ENCODE measurements at places on chromosomes 5 and 9.

DNA sequence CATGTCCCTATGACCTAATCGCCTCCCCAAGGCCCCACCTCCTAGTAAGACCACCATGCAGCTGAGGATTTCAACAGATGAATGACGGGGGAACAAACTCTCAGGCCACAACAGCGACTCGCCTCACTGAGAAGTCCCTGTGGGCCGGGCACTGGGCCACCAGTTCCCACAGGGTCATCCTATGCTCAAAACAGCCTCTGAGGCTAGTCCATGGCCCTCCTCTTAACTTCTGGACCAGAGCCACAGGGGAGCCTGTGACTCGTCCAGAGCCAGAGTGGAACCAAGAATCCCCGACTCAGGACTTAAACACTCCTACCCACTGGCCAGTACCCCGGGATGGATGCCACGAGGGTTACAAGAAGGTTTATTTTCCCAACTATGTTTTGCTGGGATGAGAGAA lies 12.3 kb downstream of the GFPT2 start:
- no peak overlapping the region for H3K4me3 ChIP-seq
- H3K36me3 ChIP-seq: no peaks in the 10 kb centered on the region
- H3K27me3 ChIP-seq: no peaks in the 10 kb centered on the region
- H3K27ac ChIP-seq: no peak overlapping the region

- no peak overlapping the region for H3K4me3 ChIP-seq
- no peak overlapping the region for H3K27ac ChIP-seq
- H3K4me1 ChIP-seq: peaks cover 24% of the 10 kb centered on the region
These were observed 179.1 kb downstream of the AUH start for GRCh38 chr9:91182429-91183225.

DNA sequence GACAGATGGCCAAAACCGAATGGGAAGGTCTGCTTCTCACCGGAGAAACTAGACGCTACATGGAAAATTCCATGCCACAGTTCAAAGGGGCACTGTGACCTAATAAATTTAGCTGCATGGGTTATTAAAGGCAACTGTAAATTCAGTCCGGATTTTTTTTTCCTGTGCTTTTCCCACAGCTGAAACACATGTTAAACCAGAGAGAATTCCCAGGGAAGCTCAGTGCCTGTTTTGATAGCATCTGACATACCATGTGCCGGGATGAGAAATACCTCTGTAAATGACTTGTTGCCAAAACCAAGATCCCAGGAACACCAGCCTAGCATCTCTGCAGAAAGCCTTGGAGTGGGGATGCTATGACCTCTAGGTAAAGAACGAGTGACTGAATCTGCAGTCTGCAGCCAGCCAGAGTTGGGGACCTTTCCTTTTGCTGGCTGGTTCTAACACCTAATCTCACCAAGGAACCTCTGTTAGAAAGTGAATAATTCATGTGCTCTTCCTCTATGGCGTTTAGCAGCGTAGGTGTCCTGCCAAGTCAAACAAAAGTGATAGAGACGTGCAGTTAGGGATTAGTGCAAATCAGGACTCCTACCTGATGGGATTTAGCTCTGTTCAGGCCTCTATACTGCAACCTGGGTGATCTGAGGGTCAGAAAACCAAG lies 77.9 kb downstream of the SLIT3 start:
- H3K27me3 ChIP-seq: no peaks in the 10 kb centered on the region
- no peak overlapping the region for H3K27ac ChIP-seq
- H3K4me1 ChIP-seq: peaks cover 38% of the 10 kb centered on the region
- no peak for DNase-seq
- no peak overlapping the region for H3K4me3 ChIP-seq
- no peaks in the 10 kb centered on the region for H3K36me3 ChIP-seq

- no peaks in the 10 kb centered on the region for H3K36me3 ChIP-seq
- no peak overlapping the region for H3K27ac ChIP-seq
- no peak overlapping the region for H3K4me3 ChIP-seq
- no peaks in the 10 kb centered on the region for H3K27me3 ChIP-seq
These were observed 35.6 kb downstream of the RBM27 start for GRCh38 chr5:146238973-146239372.

DNA sequence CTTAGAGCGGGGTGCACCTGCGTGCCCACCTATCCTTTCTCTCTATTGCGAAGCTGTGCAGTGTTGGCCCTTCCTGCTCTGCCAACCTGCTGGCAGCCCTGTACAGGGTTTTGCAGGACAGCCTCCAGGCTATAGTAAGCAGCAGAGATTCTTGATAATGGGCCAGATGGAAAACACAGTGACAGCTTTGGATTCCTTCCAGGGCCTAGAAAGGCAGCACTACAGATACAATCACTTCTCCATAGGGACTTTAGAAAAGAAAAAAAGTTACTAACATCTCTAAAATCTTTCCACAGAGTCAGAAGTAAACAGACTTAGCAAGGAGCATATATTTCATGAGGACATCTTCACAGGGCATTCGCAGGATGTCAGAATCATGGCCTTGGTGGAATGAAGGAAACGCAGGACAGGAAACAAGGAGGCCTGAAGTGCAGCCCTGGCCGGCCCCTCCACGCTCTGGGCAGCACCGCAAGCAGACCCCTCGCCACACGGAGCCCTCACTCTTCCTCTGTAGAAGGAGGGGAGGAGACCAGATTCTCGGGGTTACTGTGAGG lies 172.1 kb upstream of the GAS1 start:
- no peak for DNase-seq
- no peak overlapping the region for H3K27ac ChIP-seq
- H3K4me3 ChIP-seq: no peak overlapping the region
- no peaks in the 10 kb centered on the region for H3K27me3 ChIP-seq

GRCh38 chr5:143226872-143227271 lies 176.6 kb downstream of the NR3C1 start:
- no peak for DNase-seq
- no peak overlapping the region for H3K4me3 ChIP-seq
- no peaks in the 10 kb centered on the region for H3K36me3 ChIP-seq
- H3K27me3 ChIP-seq: no peaks in the 10 kb centered on the region

DNA sequence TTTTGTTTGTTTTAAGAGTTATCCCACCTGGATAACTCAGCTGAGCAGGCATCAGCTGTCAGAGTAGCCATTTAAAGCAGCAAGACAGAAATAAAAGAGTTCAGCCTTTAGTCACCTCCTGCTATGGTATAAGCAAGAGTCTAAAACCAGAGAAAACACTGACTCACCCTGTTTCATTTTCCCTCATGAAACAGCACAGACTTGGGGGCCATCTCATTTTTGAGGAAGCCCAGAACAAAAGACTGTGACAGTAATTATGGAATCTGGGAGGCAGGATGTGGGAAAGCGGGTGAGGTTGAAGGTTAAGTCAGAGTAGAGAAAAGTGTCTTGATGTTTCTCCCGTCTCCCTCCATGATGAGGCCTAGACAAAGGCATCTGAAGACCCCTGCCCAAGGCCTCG lies 90.2 kb upstream of the FAM174A start:
- DNase-seq: no peak
- no peak overlapping the region for H3K4me3 ChIP-seq
- H3K36me3 ChIP-seq: no peaks in the 10 kb centered on the region
- no peaks in the 10 kb centered on the region for H3K27me3 ChIP-seq
- peaks cover 6% of the 10 kb centered on the region for H3K4me1 ChIP-seq

- H3K4me1 ChIP-seq: peaks cover 4% of the 10 kb centered on the region
- H3K36me3 ChIP-seq: no peaks in the 10 kb centered on the region
- H3K27ac ChIP-seq: no peak overlapping the region
- H3K27me3 ChIP-seq: no peaks in the 10 kb centered on the region
- no peak overlapping the region for H3K4me3 ChIP-seq
These were observed 8.1 kb downstream of the IDNK start for GRCh38 chr9:83630938-83631457.

- H3K27me3 ChIP-seq: no peaks in the 10 kb centered on the region
- H3K36me3 ChIP-seq: no peaks in the 10 kb centered on the region
- H3K4me3 ChIP-seq: no peak overlapping the region
- peak overlapping the region; percentile 28 for H3K27ac ChIP-seq
These were observed 28.8 kb downstream of the GARNL3 start for GRCh38 chr9:127293328-127293727.

- H3K36me3 ChIP-seq: no peaks in the 10 kb centered on the region
- no peak for DNase-seq
- H3K27ac ChIP-seq: no peak overlapping the region
These were observed 20.9 kb upstream of the DMXL1 start for GRCh38 chr5:119049824-119050449.

DNA sequence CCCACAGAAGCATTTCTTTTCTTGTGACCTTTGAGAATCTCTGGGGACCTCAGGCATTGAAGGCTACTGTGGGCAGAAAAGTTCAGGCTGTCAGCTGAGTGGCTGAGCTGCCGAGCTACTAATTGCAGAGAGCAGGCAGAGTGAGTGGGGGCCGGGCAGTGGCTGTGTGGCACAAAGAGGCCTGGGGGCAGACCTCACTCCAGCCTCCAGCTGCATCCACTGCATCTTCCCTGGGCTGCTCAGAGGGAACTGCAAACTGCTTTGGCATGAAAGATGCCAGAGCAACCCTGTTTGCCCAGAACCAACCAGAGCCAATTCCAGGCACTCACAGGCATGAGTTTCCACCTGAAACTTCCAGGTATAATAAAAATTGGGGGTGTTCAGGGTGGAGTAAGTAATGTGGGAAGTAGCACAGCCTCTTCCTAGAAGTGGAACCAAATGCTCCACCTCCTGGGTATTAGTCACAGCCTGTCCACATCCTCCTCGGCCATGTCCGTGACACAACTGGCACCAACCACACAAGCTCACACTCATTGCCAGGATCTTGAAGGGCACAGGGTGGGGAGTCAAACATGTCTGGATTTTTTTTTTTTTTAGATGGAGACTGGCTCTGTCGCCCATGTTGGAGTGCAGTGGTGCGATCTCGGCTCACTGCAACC lies 548.9 kb downstream of the BNC2 start:
- H3K27ac ChIP-seq: no peak overlapping the region
- no peaks in the 10 kb centered on the region for H3K27me3 ChIP-seq
- peaks cover 8% of the 10 kb centered on the region for H3K4me1 ChIP-seq
- no peak overlapping the region for H3K4me3 ChIP-seq

DNA sequence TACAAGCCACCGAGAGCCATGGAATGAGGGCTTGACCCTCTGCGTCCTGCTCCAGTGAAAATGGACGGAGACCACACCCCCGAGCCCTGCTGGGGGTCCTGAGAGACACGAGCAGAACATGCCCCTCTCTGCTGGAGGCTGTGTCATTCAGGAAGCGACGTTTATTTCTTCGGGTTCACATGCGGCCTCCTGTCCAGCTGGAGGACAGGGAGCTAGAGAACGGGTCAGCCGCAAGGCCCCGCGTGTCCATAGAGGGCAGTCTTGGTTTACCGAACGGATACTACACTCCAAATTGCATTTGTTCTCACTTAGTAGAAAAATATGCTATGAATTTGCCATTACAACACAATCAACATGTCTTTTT lies 36.1 kb downstream of the MRPL36 start:
- no peaks in the 10 kb centered on the region for H3K36me3 ChIP-seq
- H3K27me3 ChIP-seq: no peaks in the 10 kb centered on the region
- H3K27ac ChIP-seq: no peak overlapping the region
- H3K4me1 ChIP-seq: no peaks in the 10 kb centered on the region

GRCh38 chr5:53426878-53427277 lies 53.6 kb upstream of the FST start:
- no peak overlapping the region for H3K4me3 ChIP-seq
- no peak overlapping the region for H3K27ac ChIP-seq
- no peaks in the 10 kb centered on the region for H3K4me1 ChIP-seq
- H3K36me3 ChIP-seq: no peaks in the 10 kb centered on the region

- no peaks in the 10 kb centered on the region for H3K27me3 ChIP-seq
- no peak overlapping the region for H3K4me3 ChIP-seq
- DNase-seq: no peak
- H3K4me1 ChIP-seq: peaks cover 35% of the 10 kb centered on the region
- H3K27ac ChIP-seq: no peak overlapping the region
These were observed 136.4 kb downstream of the ZSWIM6 start for GRCh38 chr5:61468483-61468865.

- H3K27me3 ChIP-seq: no peaks in the 10 kb centered on the region
- H3K4me1 ChIP-seq: peaks cover 21% of the 10 kb centered on the region
- no peak overlapping the region for H3K27ac ChIP-seq
These were observed 53.4 kb upstream of the TNFAIP8 start for GRCh38 chr5:119302449-119302848.

DNA sequence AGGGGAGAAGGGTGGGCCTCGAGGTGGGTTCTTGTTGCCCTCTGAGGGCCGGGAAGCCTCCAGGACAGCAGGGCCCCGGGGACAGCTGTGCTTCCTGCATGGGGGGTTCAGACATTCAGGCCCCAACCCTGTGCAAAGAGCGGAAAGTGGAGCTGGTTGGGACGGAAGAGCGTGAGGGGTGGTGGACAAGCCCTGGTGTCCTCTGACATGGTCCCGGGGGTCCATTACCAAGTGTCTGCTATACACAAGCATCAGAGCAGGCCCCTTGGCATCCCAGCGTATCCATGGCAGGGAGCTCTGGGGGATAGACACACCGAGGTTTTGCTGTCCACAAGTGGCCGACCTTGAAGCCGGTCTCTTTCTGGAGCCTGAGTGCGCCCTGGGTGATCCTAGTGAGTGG lies 9.3 kb downstream of the PLPP7 start:
- no peak overlapping the region for H3K27ac ChIP-seq
- H3K36me3 ChIP-seq: no peaks in the 10 kb centered on the region
- no peak overlapping the region for H3K4me3 ChIP-seq
- H3K4me1 ChIP-seq: no peaks in the 10 kb centered on the region
- DNase-seq: no peak

GRCh38 chr9:98329281-98329680 lies 73.8 kb upstream of the TBC1D2 start:
- H3K27ac ChIP-seq: no peak overlapping the region
- DNase-seq: peak; percentile 18
- no peak overlapping the region for H3K4me3 ChIP-seq

- H3K27ac ChIP-seq: no peak overlapping the region
- no peaks in the 10 kb centered on the region for H3K36me3 ChIP-seq
- H3K27me3 ChIP-seq: no peaks in the 10 kb centered on the region
- DNase-seq: no peak
- no peaks in the 10 kb centered on the region for H3K4me1 ChIP-seq
These were observed 29.7 kb downstream of the MRPL36 start for GRCh38 chr5:1769752-1770442.

GRCh38 chr9:114718801-114719221 lies 36.8 kb upstream of the TEX48 start:
- no peak overlapping the region for H3K4me3 ChIP-seq
- H3K27me3 ChIP-seq: no peaks in the 10 kb centered on the region
- H3K36me3 ChIP-seq: no peaks in the 10 kb centered on the region

- no peak for DNase-seq
- no peaks in the 10 kb centered on the region for H3K27me3 ChIP-seq
- H3K27ac ChIP-seq: no peak overlapping the region
These were observed 45.7 kb downstream of the SNX18 start for GRCh38 chr5:54563083-54563761.
